ENCODE measurements at places on chromosomes 3 and 15.

DNA sequence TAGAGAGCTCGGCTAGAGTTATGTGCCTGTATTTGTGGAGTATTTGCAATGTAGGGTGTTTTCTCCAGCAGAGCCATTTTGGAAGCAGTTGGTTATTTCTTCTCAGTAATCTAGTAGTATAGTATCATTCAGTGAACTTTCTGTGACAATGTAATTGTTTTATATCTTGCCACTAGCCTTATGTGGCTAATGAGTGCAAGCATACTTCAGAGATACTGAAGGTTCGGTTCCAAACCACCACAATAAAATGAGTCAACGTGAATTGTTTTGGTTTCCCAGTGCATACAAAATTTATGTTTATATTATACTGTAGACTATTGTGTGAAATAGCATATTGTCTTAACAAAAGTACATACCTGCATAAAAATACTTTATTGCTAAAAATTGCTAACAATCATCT, 286.9 kb upstream of the TBL1XR1 start:
- no peak for DNase-seq

DNA sequence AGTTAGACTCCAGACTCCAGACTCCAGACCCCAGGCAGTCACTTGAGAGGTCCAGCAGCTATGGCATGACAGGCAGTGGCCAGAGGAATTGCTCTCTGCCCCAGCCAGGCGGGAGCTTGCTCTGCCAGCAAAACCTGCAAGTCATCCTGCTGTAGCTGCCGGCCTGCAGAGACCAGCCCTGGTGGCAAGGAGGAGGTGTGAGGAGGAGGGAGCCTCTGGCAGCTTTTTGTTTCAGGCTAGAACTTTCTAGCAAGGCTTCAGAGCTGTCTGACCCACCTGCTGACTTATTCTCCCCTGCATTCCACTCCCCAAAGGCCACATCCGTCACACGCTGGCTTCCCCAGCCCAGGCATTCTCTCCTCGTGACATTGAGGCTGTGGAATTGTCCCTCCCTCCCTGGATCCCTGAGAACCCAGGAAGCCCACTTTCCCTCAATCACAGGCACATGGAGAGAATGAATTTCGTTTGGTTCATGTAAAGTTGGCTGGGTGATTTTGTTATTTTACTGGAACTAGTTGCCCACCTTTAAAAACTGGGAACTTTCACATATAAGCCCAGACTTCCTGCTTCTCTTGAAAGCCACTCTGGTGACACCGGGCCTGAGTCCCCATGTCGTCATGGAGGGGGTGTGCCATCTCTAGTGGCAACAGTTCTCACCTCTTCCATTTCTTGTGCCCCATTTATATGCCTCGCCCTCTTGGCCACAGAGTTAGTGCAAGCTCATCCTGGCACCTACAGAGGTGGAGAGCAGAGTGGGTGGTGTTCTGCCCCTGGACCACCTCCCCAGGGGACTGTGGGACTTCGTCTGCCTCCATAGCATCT, 82.7 kb downstream of the ABHD5 start:
- no peak for DNase-seq

DNA sequence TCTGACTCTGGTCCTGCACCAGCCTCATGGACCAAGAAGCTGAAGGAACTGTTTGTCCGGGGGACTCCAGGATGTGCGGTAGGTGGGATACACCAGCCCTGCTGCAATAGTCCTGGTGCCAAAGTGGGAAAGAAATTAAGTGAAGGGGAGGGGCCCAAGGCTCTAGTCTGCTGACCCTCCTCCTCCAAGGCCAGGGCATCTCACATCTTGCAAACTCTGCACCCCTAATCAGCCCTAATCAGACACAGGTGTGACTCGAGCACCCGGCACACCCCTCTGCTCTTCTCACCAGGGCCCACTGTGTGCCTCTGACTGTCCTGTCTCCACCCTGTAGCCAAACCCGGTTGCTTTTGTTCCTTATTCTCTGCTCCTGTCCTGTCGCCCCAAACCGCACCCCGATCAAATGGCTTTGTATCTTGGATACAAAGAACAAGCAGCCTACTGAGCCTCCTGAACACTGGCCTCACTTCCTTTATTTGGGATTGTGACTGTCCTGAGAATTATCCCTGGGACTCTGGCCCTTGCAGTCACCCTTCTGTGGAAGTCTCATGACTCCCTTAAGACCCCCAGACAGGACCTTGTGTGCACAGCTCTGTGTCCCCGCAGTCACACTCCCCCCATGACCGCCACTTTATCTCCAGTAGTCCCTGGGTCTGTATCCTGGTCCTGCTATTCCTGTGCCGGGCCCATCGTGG, 26.7 kb upstream of the SLC41A3 start:
- no peak for DNase-seq

DNA sequence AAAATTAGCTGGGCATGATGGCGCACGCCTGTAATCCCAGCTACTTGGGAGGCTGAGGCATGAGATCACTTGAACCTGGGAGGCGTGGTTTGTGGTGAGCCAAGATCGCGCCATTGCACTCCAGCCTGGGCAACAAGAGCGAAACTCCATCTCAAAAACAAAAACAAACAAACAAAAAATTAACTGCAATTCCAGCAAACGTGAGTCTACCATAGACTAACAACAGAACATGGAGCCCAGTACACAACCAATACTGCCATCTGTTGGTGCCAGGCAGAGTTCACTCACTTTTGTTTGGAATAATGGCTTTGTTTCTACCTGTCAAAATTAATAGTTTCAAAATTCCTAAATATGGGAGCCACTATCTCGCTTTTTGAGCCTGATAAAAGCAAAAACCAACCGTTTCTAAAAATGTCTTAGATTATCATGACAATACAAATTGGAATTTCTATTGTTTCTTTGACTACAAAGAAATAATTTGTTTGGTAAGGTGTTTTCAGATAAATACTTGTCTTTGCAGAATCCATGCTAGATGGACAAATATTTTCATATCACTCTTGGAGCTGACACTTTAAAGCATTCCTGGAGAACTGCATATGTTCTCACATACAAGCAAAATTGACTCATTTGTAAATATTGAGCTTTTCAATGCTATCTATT, 45.0 kb downstream of the GPR176 start:
- peak; percentile 29 for DNase-seq

DNA sequence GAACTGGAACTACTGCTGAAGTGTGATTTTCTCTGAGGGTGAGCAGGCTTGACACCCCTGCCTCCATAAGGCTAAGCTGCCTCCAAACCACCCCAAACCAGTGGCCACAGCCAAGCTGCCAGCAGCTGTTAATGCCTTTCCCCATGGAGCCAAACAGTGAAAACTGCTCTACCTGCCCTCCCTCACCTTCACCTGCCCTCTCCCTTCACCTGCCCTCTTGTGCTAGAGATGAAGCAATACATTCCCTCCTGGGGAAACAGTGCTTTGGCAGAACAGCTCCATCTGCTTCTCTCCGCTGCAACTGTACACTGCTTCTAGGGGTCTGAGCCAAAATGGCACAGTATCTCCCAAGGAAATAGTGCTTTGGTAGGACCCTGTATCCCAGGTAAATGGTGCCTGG, 374.1 kb downstream of the FHIT start:
- DNase-seq, result no peak

DNA sequence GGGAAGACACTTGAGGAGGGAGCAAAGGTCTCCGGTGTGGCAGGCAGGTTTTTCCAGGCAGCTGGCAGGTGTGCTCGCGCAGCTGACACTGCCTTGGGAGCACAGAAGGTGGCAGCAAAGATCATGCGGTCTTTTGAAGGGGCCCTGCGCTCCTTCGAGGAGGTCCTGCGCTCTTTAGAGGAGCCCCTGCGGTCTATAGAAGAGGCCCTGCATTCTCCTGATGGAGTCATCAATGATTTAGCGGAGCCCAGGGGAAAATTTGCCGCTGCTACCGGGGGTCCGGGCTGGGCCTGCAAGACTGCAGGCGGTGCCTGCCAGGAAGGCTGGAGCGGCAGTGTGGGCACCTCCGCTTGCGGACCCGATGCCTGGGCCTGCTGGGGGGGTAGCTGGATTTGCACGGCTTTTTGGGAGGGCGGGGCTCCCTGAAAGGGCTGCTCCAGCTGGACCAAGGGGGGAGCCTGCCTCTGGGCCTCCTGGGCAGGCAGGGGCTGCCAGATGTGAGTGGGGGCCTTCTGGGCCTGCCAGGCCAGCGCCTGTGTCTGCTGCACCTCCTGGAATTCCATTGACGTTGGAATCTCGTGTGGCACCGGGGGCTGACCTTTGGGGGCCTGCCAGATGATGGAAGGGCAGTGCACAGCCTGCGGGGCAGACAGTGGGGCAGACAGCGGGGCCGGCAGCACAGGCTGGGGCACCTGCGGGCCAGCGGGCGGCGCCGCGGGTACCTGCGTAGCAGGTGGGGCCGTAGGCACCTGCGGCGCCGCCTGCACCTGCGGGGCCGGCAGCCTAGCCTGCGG, 2.1 kb downstream of the MAGEL2 start:
- DNase-seq, result no peak

- DNase-seq, result no peak
These were observed 3.6 kb upstream of the BAHD1 start for GRCh38 chr15:40436892-40437751.

GRCh38 chr15:73165844-73166243, 113.6 kb downstream of the NEO1 start:
- no peak for DNase-seq

DNA sequence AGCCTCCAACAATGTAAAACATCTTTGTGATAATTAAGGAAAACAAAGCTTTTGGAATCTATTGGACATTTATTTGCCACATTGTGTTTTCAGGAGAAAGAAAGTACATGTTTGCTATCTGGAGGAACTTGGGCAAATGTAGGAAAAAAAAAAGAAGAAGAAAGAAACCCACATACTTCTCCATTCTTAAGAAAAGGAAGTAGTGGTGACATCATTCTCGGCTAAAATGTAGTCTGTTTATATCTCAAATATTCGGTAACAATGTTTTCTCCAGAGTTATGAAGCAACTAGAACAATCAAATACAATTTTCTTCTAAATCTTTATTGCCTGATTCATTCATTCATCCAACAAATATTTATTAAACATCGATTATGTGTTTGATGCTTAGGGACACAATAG, 2.3 kb upstream of the TGFBR2 start:
- no peak for DNase-seq

- no peak for DNase-seq
These were observed 305.9 kb upstream of the UMPS start for GRCh38 chr3:124424396-124424795.

- DNase-seq, result no peak
These were observed 28.8 kb upstream of the TMEM115 start for GRCh38 chr3:50388016-50388719.

DNA sequence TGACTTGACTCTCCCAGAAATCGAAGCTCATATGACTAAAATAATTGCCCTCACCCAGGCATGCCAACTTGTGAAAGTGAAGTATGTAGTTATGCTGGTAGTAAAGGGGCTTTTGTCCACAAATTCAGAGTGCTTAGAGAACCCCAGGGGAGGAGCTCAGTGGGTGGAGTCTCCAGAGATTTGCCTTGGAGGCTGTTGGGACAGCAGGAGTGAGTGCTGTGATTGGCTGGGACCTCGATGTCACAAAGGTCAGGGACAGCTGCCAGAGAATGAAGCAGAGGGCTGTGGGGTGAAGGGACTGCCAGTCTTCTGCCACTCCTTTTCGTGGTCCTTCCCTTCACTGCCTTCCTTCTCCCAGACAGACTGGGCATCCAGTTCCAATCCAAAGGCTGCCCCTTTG, 49.8 kb downstream of the ZNF445 start:
- no peak for DNase-seq

GRCh38 chr3:111739311-111739911, 119.7 kb upstream of the PHLDB2 start:
- DNase-seq, result peak; percentile 43

GRCh38 chr3:29195056-29195455, 85.8 kb upstream of the RBMS3 start:
- DNase-seq, result peak; percentile 53

- no peak for DNase-seq
These were observed 764.5 kb downstream of the TUSC7 start for GRCh38 chr3:117473981-117474538.

DNA sequence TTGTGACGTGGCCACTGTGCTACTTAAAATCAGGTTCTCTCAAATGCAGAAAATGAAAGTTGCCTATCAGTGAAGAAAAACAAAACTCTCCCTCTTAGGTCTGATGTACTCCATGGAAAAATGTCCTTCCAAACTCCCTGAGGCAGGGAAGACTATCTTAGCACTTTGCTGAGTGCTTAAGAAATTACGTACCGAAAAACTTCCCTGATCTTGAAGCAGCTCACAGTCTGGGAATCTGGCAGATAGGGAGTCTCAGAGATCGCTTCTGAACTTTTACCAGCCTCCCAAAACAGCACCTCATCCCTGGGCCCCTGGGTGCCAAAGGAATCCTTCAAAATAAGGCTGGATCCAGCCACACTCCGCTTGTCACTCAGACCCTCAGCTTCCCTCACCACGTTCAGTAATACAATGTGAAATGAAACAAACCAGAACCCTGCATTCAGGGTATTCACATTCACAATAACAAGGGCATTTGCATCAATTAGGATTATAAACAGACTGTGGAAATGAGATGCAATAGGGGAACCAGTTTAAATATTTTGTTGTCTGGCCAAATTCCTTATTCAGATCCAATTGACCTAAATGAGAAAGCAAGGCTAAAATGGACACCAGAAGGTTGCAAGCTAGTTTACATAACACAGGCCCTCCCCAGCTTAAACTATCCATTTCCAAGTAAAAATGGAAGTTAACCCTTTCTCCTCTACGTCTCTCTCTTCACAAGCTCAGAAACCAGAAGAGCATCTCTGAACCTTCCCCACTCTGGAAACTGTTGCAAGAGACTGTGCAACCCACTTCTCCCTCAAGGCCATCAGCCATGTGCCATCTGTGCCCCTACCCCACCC, 20.9 kb downstream of the OSBPL10 start:
- no peak for DNase-seq

DNA sequence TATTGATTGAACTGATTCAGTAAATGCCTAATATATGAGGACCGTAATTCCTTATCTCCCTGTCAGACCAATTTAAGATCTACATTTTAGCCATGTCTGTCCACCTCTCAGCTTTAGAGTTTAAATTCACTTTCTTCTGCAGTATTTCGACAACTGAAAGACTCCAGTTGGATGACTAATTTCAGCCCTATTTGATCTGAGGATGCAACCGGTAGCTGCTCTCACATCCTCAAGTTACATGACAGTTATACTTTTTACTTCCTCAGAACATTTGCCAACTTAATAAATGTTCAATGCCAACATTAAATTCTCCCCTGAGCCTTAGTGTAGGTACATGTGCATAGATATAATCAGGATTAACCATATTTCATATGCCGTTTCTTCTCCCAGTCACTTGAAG, 2.5 kb upstream of the HHLA2 start:
- no peak for DNase-seq

DNA sequence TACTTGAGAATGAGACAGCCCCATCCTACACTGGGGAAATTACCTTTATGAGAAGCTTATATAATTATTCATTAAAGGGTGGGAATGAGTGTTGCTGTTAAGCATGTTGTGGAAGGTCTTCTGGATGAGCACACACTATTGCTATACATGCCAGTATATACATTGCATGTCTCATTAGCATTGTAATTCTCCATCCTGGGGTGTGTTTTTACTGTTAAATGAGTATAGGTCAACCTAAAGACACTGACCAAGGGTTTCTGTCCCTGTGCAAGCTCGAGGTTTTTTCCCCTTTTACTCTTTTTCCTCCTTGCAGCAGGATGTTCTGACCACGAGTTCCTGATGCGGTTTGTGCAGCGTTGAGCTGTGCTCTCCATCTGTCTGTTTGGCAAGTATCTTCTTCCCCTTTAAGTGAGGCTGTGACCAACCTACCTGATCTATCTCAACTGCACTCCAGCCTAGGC, 7.2 kb upstream of the IVD start:
- DNase-seq, result no peak
